Endothelial cell of umbilical vein (primary cell): ENCODE measurements at places on chromosomes 12 and 14.

GRCh38 chr12:102879144-102879763 lies 37.8 kb downstream of the PAH start:
- no peak for DNase-seq

DNA sequence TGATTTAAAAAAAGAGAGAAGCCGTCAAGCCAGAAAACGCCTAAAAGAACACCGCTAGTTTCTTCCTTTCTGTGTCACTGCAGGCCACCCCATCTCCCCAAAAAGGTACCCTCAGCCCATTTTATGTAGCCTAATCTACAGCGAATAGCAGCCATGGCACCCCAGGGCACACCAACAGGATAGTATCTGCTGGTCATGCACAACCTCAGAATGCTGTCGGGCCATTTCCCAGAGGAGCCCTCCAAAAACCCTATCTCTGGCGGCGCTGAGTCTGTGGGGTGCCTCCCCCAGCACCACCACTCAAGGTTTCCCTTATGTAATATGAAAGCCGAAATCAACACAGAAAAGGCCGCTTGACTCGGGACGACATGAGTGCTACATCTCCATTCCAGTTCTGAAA lies 98.9 kb downstream of the BCL11B start:
- no peak for DNase-seq

DNA sequence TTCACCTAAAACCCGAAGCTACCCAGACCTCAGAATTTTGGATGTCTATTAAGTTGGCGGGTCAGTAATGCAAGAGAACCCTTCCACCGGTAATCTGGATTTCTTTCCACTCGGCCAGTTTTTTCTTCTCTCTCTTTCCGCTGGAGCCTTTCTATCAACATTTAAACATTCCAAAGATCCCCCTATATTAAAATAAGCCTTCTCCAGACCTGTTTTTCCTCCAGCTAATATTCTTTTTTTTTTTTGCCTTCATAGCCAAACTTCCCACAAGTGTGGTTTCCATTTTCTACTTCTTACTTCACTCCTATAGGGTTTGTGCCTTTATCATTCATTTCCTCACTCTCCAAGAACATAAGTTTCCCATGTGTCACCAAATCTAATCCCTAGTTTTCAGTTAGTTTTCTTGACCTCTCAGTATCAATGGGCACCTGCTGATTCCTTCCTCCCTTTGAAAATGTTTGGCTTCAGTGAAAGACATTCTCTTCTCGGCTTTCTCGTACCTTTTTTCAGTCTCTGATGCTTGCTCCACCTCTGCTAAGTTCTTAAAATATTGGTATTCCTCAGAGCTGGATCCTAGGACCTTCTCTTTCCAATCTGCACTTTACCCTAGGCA lies 583 bp upstream of the SDR39U1 start:
- DNase-seq = peak; percentile 34

DNA sequence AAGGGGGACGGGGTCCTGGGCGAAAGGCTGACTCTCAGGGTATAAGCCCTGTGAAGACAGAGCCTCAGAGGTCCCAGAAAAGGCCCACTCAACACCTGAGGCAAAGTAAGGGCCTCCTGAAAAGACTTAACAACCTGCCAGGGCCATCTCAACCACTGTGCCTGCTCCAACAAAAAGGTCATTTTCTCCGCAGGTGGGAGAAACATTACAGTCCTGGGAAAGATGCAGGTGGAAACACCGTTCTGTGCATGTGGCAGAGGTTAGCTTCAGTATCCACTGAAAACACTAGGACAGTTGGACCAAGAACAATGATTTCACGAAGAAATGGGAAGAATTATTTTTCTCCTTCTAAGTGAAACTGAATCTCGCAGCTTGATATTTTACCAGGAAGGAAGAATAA lies 50.9 kb downstream of the CCDC88C start:
- DNase-seq = no peak

GRCh38 chr14:93153121-93153520 lies 31.6 kb downstream of the MOAP1 start:
- DNase-seq = no peak

DNA sequence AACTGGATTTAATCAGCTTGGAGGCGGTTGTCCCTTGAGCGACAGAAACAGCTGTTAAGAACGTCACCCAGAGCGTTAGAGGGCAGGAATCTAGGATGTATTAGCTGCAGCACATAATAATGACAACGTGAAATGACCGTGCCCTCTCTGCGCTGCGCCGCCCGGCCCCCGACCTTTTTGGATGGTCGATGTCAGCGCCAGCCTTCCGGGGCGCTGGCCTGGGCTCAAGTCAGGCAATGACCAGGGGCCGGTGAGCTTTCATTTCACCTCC lies 427 bp upstream of the TMEM120B start:
- no peak for DNase-seq

DNA sequence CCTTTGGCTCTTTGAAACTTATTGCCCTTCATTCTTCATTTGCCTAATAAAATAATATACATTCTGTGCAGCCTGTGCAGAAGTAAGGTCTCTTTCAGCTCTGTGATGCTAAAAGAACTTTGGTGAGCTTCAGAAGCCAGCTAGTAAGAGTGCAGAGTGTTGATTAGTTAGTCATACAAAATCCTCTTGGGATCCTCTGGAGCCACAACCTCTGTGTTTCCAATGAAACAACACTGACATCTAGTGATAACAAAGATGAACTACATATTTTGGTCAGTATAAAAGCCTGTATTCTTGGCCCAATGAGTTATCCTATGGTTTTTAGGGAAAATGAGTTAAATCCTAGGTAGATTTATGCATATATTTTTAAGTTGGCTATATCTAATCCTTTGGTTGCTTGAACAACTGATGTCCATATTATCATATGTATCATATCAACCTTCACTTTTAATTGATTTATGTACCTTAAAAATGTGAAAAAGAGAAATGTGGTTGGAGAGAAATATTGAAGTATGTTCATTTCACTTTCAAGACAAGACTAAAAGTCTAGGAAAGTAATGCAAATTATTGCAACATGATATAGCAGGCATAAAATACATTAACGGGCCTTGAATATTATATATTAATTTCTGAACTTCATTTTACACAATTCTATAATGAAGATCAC lies 158.4 kb downstream of the KLHL28 start:
- peak; percentile 53 for DNase-seq

- DNase-seq = no peak
Observed at GRCh38 chr14:76022991-76023390, 37.4 kb downstream of the IFT43 start.

GRCh38 chr12:30967026-30967425 lies 40.5 kb downstream of the TSPAN11 start:
- DNase-seq = no peak

DNA sequence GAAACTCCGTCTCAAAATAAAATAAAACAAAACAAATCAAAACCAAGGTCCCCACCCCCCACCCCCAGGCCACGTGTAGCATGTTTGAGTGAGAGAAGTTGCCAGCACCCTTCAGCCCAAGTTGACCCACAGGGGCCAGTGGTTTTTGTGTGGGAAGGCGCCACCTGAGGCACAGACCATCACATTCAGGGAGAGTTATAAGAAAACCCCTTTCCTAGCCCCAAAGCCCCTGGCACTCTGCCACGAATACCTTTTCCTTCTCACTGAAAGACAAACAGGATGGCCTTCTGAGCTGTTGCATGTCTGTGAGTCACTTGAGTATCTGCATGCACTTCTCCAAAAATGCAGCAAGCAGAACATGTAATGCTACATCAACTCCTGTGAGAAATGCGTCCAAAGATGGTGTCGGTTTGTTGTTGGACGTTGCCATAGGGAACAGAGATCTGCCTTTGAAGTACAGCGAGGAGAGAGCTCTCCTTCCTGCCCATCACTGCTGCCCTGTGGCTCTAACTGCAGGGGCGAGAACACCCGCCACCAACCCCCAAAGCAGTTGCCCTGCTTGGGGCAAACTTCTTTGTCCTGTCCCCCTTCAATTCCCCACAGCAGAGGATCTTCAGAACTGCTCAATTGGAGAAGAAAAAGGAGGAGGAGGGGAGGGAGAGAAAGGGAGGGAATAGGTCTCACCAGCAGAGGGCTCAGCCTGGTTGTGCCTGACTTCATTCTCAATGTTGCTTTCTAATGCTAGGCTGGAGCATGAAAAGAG lies 2.7 kb upstream of the TRAF3 start:
- DNase-seq = peak; percentile 69

DNA sequence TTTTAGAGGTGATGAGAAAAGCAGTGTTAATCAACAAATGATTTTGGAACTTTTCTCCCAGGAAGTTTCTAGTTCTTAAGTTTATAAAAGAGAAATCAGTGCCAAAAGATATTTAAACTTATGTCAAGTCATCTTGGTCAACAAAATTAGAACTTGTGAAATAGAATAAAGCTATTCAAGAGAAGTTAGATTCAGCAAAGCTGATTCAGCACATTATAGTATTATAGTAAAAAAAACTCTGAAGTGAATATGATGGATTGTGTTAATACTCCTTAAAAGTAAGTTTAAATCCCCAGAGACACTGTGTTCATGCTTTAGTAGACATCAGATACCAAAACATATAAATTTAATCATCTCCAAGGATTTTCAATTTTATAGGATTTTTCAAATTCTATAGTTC lies 210.2 kb upstream of the RPL10L start:
- DNase-seq = no peak

DNA sequence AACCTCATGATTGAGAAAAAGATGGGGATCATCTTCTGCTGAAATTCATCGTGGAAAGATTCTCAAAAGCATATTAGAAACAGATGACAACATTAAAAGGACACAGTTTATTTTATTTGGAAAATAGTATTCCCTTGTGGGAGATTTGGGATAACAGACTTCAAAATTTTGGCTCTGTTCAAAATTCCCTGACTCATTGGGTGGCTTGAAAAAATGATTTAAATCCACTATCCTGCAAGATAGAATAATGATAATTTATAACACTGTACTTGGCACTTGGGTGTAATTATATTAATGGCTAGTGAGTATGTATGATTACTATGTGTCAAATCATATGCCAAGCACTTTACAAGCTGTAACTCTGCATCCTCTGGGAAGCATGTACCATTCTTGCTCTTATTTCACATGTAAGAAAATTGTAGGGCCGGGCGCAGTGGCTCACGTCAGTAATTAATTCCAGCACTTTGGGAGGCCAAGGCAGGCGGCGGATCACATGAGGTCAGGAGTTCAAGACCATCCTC lies 128.8 kb downstream of the LMNTD1 start:
- DNase-seq = no peak
